Kidney (tissue), 22 donors: ENCODE measurements at places on chromosomes 16 and 17.

DNA sequence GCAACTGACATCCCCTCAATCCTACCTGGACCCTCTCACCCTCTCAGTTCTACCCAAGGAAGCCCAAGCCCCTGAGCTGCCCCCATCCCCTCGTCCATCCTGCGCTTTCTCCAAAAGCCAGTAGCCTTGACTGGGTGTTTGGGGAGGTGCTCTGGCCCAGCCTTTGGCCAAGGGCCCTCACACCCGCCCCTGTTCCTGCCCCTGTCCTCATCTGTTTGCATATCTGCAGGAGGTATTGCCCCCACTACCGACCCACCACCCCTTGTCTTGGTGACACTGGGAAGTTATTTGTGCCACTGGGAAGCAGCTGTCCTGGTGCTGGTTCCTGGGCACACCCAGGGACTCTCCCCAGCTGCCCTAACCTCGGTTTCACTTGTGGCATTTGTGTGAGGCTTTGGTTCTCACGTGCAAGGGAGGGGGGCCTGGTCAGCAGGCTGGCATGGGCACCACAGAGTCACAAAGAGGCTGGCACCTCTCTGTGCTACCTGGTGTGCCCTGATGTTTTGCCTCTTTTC lies 75.3 kb downstream of the MRC2 start:
- H3K4me1 ChIP-seq, result no peaks in the 10 kb centered on the region
- H3K36me3 ChIP-seq, result no peaks in the 10 kb centered on the region
- no peaks in the 10 kb centered on the region for H3K27me3 ChIP-seq
- H3K4me3 ChIP-seq, result no peak overlapping the region

GRCh38 chr17:11996722-11997146 lies 541 bp downstream of the ZNF18 start:
- no peaks in the 10 kb centered on the region for H3K27me3 ChIP-seq
- H3K27ac ChIP-seq, result peak overlapping the region; percentile 77
- H3K4me3 ChIP-seq, result peak overlapping the region; percentile 77
- H3K4me1 ChIP-seq, result peaks cover 2% of the 10 kb centered on the region

- no peak overlapping the region for H3K27ac ChIP-seq
- DNase-seq, result no peak
- no peaks in the 10 kb centered on the region for H3K4me1 ChIP-seq
- no peaks in the 10 kb centered on the region for H3K27me3 ChIP-seq
- no peaks in the 10 kb centered on the region for H3K36me3 ChIP-seq
- H3K4me3 ChIP-seq, result no peak overlapping the region
Measured at GRCh38 chr17:14997290-14997689, 267.8 kb downstream of the PMP22 start.

GRCh38 chr16:2081201-2082084 lies 33.7 kb downstream of the TSC2 start:
- no peaks in the 10 kb centered on the region for H3K4me1 ChIP-seq
- H3K4me3 ChIP-seq, result no peak overlapping the region
- DNase-seq, result no peak
- no peaks in the 10 kb centered on the region for H3K36me3 ChIP-seq
- H3K27me3 ChIP-seq, result no peaks in the 10 kb centered on the region
- peak overlapping the region; percentile 32 for H3K27ac ChIP-seq

- H3K36me3 ChIP-seq, result no peaks in the 10 kb centered on the region
- no peak for DNase-seq
- H3K4me1 ChIP-seq, result no peaks in the 10 kb centered on the region
- H3K27ac ChIP-seq, result no peak overlapping the region
- H3K4me3 ChIP-seq, result no peak overlapping the region
Measured at GRCh38 chr16:48895142-48895541, 285.2 kb upstream of the N4BP1 start.

GRCh38 chr17:56440419-56440818 lies 153.1 kb upstream of the NOG start:
- no peaks in the 10 kb centered on the region for H3K4me1 ChIP-seq
- H3K27ac ChIP-seq, result no peak overlapping the region
- H3K4me3 ChIP-seq, result no peak overlapping the region
- no peak for DNase-seq
- no peaks in the 10 kb centered on the region for H3K36me3 ChIP-seq

DNA sequence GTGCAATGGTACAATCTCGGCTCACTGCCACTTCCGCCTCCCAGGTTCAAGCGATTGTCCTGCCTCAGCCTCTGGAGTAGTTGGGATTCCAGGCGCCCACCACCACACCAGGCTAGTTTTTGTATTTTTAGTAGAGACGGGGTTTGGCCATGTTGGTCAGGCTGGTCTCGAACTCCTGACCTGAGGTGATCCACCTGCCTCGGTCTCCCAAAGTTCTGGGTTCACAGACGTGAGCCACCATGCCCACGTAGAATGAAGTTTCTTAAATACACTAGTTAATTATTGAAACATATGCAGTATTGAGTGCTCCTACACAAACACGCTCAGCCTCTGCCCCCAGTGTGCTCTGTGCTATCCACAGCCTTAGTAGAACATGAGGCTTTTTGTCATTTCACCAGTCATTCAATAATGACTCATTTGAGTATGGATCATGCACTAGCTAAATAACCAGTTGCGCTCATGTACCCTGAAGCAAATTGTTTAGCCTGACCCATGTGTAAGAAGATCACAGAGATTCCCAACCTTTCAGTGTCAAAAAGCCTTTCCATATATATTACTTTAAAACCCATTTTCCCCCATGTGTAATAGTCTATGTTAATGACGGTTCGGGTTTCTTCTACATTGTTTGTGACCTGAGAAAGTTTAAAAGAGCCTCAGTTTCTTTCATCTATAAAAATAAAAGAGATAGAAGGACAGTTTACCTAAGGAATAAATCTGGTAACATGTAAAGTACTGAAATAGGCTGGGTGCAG lies 49.7 kb downstream of the TUBD1 start:
- peak overlapping the region; percentile 13 for H3K27ac ChIP-seq
- peaks cover 16% of the 10 kb centered on the region for H3K36me3 ChIP-seq
- peak; percentile 80 for DNase-seq

DNA sequence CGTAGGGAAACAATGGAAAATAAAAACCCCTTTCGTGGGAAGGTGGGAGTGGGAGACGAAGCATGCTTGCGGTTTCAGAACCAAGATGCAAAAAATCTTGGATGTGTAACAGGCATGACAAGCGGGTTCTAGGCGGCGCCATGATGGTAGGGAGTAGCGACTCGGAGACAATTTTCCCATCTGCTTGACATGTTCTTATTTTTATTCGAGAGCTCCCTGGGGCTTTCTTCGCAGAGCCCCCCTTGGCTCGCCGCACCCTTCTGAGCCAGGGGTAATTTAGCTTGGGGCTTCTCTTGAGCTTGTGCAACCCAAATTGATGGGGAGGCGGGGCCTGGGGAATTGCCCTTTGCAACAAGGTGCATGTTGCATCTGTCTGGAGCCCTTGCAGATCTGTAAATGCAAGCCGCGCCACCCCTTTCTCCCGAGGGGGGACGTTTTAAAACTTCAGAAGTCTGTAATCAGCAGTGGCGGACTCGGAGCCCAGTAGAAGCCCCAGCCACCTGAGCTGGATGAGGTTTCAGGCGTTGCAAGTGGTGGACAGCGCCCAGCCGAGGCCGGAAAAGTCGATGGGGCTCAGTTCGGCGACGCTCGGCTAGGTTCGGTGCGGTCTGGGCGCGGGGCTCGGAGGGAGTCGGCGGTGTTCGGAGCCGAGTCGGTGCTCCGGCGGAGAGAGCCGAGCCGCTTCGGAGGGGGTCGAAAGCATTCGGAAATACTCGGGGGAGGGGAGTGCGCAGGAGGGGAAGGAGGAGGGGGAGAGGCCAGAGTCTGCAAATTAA lies 2.9 kb downstream of the GNAO1 start:
- peak overlapping the region; percentile 38 for H3K4me3 ChIP-seq
- no peaks in the 10 kb centered on the region for H3K36me3 ChIP-seq
- peaks cover 6% of the 10 kb centered on the region for H3K27me3 ChIP-seq
- DNase-seq, result peak; percentile 95

DNA sequence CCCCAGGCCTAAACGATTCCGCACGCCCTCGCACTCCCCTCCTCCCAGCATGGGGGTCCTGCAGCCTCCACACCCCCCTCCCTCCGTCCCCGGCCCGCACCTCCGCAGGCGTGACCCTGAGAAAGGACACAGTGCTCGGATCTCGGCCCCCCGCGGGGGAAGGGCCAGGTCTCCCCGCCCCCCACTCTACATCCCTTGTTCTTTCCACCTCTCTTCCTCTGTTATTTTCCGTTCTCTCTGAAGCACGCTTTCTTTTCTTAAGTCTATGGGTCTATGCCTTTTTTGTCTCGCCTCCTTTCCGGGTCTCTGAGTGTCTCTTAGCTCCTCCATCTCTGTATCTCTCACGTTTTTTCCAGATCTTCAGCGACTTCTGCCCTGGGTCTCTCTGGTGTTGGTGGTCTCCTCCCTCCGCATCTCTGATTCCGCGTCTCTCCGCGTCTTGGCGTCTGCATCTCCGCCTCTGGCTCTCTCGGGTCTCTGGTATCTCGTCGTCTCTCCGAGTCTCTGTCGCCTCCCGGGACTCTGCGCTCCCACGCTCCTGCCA lies 2.1 kb upstream of the HES7 start:
- H3K4me1 ChIP-seq, result peaks cover 3% of the 10 kb centered on the region
- peaks cover 18% of the 10 kb centered on the region for H3K27me3 ChIP-seq
- H3K36me3 ChIP-seq, result no peaks in the 10 kb centered on the region
- peak overlapping the region; percentile 80 for H3K4me3 ChIP-seq
- no peak overlapping the region for H3K27ac ChIP-seq
- DNase-seq, result peak; percentile 57

DNA sequence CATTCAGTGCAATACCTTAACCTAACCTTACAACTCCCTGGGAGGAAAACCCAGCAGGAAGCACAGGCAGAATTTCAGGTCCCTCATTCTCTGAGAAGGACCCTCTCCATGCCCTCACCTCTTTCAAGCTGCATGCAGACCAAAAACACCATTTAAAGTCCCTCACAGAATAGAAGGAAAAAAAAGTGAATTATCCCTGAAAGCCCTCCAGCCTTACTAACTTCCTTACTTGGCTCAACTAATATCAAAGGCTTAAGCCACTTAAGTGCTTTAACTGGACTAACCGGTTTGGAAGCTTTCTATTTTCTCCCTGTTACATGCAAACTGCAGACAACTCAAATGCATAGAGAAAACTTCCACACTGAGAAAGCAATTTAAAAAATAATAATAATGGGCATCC lies 60.5 kb downstream of the ADAMTS18 start:
- H3K4me3 ChIP-seq, result no peak overlapping the region
- no peak overlapping the region for H3K27ac ChIP-seq
- H3K36me3 ChIP-seq, result no peaks in the 10 kb centered on the region
- no peaks in the 10 kb centered on the region for H3K27me3 ChIP-seq

DNA sequence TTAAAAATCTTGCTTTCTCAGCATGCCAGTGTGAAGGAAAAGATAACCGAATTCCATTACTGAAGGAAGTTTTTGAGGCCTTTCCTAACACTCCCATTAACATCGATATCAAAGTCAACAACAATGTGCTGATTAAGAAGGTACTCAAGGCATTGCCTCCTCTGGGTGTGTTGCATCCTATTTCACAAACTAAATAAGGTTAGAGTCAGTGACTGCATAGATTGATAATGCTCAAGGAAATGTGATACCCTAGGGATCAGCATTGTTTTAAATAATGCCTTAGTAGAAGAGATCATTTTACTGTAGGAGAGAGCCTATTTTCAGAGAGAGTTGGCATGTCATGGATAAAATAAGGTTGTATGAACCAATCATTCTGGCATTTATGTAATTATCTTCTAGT lies 36.8 kb downstream of the GDPD1 start:
- H3K4me3 ChIP-seq, result no peak overlapping the region
- H3K4me1 ChIP-seq, result no peaks in the 10 kb centered on the region
- no peak overlapping the region for H3K27ac ChIP-seq
